ENCODE measurements at places on chromosomes 7 and 10.

GRCh38 chr7:22681312-22681711 lies 45.7 kb upstream of the IL6 start:
- DNase-seq: no peak

- no peak for DNase-seq
These were observed 3.5 kb upstream of the ZNF467 start for GRCh38 chr7:149776848-149777407.

GRCh38 chr7:31894308-31894707 lies 175.9 kb downstream of the PDE1C start:
- DNase-seq: no peak

DNA sequence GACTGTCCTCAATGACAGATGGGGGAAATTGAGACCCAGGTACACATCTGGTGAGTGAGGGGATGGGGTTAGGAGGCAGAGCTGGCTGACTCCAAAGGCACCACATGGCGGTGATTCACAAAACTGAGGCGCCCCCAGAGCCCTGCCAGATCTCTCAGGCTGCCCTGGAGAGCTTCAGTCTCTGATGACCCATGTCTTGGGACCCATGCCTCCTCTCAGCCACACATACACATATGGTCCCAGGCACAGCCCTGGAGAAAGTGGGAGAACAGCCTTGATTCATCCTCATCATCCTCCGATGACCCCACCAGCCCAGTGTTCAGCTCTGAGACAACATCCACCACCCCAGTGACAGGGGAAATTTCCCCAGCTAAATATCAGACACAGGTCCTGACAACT lies 426.0 kb downstream of the RPS24 start:
- DNase-seq: no peak
